ENCODE measurements at places on chromosomes 6 and 20. TPM values are rescaled to one million over a fixed set of nuclear protein-coding genes. Genes with fewer than 3 reads are reported as not detected.

The GRM1 gene
- not detected for total RNA-seq

DNA sequence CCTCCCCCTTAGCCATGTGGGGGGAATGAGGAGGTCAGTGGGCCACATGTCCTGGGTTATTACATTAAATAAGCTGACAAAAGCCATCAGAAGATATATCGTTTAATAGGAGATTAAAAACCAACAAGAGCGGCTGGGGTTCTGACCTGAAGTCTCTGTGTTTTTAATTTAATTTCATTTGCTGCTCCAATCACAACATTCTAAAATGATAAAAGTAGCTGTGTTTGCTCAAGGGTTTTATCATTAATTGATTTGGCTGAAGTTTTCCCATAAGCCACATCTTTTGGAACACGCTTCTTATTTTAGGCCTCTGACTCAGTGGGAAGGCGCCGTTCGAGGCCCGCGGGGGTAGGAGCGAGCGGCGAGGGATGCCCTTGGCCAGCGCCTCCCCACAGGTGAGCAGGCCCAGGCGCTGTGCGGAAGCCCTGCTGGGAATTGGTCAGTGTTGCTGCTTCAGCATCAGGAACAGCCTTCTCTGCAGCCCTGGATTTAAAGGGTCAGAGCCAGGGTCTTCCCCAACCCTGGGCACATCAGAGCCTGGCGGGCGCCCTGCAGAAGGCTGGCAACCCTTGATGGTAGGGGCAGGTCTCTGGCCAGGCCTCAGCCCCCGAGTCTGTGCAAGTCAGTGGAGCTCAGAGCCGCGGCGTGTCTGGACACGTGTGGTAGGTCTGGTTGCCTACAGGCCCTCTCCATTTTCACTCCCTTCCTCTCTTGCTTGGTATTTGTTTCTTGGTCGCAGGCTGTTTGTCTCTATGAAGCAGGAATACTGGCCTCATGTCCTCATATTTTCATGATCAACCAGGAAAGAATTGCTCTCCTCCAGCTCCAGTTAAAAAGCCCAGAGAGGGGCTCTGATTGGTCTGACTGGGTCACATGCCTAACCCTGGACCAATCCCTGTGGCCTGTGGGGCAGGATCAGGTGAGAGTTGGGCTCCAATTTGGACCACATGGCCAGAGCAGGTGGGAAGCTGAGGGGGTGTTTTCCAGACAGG lies 30.9 kb upstream of the MLN start:
- H3K36me3 ChIP-seq = no peaks in the 10 kb centered on the region
- no peak overlapping the region for H3K27ac ChIP-seq
- H3K27me3 ChIP-seq = peaks cover 22% of the 10 kb centered on the region
- no peak for DNase-seq

- H3K27me3 ChIP-seq = no peaks in the 10 kb centered on the region
- no peak overlapping the region for H3K4me3 ChIP-seq
- no peaks in the 10 kb centered on the region for H3K4me1 ChIP-seq
- H3K36me3 ChIP-seq = no peaks in the 10 kb centered on the region
These were observed 110.2 kb downstream of the LAMA2 start for GRCh38 chr6:128993166-128993565.

The RUNX2 gene
- 42.2 TPM for total RNA-seq

The ABT1 gene
- 26.3 TPM for total RNA-seq

- DNase-seq = peak; percentile 56
- no peak overlapping the region for H3K27ac ChIP-seq
- H3K4me1 ChIP-seq = peaks cover 4% of the 10 kb centered on the region
- H3K4me3 ChIP-seq = peak overlapping the region; percentile 65
- H3K27me3 ChIP-seq = peaks cover 22% of the 10 kb centered on the region
These were observed 654 bp downstream of the WASF1 start for GRCh38 chr6:110178626-110179405.

The TGM2 gene
- total RNA-seq = 0.38 TPM

The BTN1A1 gene
- not detected for total RNA-seq

The HUS1B gene
- total RNA-seq = 0.78 TPM

DNA sequence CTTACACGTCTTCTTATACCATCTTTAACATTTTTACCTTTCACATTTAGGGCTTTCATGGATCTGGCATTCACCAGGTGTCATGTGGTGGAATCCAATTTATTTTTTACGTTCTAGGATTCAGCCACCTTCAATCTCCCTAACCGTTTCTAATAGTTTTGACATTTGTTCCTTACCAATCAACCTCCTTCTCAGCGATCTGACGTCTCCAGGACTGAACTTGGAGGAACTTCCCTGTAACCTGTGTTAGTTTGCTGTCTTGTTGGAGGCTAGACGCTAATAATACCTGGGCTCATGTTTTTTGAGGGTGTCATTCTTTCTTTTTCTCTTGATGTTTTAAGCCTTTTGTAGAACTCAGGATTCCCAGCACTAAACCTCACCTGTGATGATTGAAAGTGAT lies 351.6 kb downstream of the THBS2 start:
- no peak for DNase-seq
- H3K27me3 ChIP-seq = peaks cover 2% of the 10 kb centered on the region
- H3K4me3 ChIP-seq = no peak overlapping the region
- peaks cover 5% of the 10 kb centered on the region for H3K4me1 ChIP-seq
- H3K36me3 ChIP-seq = no peaks in the 10 kb centered on the region

DNA sequence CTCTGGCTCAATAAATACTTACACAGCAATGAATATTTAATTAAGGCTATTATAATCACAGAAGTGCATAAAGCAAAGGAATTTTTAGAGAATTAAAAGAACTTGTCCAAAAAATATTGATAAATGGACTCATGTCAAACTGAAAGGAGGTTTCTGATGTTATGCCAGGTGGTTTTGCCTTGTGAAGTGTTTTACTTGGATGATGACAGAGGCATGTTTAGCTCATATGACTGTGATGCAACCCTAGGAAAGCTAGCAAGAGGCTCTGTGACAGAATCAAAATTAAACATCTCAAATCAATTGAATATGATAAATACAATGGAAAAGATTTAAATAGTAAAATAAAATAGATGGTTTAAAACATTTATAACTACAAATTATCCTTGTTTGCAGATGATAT lies 137.3 kb downstream of the TMEM200A start:
- no peak for DNase-seq
- no peaks in the 10 kb centered on the region for H3K27me3 ChIP-seq
- peaks cover 11% of the 10 kb centered on the region for H3K4me1 ChIP-seq
- H3K36me3 ChIP-seq = peaks cover 8% of the 10 kb centered on the region
- H3K4me3 ChIP-seq = no peak overlapping the region
- H3K27ac ChIP-seq = no peak overlapping the region

Measured in activated CD4-positive, alpha-beta memory T cell treated with anti-CD3 and anti-CD28 coated beads, Interleukin-2, amount 10 ng/mL, durations not matched to agents 7 days and 5 days (primary cell).